Common myeloid progenitor, CD34-positive (primary cell): ENCODE measurements at places on chromosomes 4 and X.

DNA sequence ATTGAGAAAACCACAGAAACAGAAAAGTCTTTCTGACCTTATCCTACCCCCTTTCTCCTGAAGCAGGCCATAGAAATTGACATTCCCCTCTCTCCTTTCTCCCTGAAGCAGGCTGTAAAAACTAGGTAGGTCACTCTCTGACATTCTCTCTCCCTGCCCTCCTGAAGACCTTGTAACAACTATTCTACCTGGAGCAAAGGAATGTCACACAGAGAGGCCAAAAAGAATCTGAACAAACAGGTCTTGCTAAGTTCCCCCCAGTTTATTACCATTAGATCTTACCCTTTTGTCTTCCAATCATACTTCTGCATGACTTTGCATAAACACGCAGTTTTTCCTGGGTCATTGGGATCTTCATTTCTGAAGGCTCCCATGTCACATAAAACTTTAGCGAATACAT is 198.3 kb upstream of the GYPA start:
- no peak for DNase-seq

- DNase-seq: no peak
Measured at GRCh38 chr4:47145630-47146029, 114.3 kb downstream of the GABRB1 start.

DNA sequence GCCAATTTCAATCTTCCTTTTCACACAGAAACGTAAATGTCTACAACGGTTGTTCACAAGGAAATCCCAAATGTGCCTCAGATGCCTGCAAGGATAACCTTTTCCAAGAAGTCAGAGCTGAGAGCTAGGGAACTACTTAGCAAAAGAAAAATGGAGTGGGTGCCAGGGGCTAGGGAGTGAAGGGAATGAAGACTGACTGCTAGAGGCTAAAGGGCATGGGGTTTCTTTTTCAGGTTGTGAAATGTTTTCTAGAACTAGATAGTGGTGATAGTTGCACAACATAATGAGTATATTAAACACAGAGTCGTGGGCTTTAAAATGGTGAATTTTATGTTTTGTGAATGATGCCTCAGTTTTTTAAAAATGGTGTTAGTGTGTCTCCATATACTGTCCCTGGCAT is 53.4 kb downstream of the CD99L2 start:
- no peak for DNase-seq

DNA sequence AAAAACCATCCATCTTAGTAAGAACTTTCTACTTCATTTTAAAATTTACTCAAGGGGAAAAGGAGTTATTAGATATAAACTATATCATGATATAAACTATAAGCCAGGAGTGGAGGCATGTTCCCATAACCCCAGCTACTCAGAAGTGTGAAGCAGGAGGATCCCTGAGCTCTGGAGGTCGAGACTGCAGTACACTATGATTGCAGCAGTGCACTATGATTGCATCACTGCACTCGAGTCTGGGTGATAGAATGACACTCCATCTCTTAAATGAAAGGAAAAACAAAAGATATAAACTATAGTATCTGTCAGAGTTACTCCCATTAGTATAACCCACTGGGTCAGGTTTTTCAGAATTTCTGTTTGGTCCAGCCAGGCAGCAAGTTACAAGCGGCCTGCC is 47.6 kb downstream of the RPS3A start:
- DNase-seq: no peak

GRCh38 chrX:53481816-53482465 is 47.8 kb upstream of the HSD17B10 start:
- DNase-seq: peak; percentile 73

DNA sequence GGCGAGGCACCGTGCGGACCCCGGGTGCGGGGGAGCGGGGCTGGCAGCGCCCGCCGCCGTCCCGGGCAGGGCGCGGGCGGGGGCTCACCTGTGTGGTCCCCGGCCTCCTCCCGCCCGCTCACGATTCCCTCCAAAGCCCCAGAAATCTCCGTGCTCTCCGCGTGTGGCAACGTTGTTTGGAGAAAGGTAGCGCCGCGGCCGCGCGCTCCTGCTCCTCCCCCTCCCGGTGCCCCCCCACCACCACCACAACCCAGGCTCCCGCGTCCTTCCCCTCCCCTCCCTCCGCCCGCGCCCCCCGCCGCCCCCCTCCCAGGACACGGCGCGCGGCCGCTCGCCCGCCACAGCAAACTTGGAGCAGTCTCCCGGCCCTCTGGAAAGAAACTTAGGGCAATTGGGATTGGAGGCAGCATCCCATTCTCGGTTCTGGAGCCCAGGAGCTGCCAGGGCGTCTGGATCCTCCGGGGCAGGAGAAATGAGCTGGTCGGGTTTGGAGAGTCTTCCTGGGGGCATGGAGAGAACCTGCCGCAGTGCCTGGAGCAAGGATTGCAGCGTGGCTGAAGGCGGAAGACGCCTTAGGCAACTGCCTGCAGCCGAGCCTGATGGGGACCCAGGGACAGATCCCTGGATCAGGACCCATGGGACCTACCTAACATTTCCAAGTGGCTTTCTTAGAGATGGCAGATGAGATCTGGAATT is 855 bp downstream of the KLF3 start:
- peak; percentile 79 for DNase-seq

GRCh38 chrX:46770000-46770816 is 11.3 kb upstream of the SLC9A7 start:
- no peak for DNase-seq

- DNase-seq: no peak
Measured at GRCh38 chr4:150547154-150547838, 34.7 kb upstream of the MAB21L2 start.

DNA sequence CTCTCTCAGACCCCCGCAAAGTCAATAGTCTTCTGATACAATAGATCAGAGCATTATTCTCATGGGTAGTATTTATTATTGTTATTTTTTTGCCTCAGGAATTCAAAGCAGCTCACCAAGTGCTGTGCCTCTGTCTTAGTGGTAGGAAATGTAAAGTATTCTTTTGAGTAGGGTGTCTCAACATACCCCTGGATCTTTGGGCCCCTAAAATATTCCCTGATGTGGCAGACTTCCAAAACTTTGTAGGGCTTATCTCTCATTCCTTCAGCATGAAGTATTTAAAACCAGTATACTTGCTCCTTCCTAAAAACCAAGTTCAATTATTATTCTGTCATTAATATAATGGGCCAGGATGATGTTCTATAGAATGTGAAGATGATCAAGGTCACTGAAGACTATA is 115.3 kb upstream of the ZNF827 start:
- no peak for DNase-seq
